ENCODE measurements at places on chromosomes 2 and 18.

DNA sequence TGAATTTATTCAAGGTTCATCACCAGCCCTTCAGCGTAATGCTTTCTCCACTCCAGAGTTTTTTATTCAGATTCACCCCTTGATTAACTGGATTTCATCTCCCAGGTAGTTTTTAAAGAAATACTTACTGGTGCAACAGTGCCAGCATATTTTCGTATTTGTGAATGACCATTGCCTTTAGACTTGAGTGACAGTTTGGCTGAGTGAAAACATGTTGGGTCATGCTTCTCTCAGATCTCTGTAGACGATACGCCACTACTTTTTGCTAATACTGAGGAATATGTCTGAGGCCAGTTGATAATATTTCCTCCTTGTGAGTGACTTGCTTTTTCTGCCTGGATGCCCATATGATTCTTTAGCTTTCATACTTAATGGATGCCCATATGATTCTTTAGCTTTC, 51.5 kb downstream of the CYP26B1 start:
- DNase-seq = no peak

GRCh38 chr2:169069833-169070232, 470 bp downstream of the DHRS9 start:
- DNase-seq = no peak

DNA sequence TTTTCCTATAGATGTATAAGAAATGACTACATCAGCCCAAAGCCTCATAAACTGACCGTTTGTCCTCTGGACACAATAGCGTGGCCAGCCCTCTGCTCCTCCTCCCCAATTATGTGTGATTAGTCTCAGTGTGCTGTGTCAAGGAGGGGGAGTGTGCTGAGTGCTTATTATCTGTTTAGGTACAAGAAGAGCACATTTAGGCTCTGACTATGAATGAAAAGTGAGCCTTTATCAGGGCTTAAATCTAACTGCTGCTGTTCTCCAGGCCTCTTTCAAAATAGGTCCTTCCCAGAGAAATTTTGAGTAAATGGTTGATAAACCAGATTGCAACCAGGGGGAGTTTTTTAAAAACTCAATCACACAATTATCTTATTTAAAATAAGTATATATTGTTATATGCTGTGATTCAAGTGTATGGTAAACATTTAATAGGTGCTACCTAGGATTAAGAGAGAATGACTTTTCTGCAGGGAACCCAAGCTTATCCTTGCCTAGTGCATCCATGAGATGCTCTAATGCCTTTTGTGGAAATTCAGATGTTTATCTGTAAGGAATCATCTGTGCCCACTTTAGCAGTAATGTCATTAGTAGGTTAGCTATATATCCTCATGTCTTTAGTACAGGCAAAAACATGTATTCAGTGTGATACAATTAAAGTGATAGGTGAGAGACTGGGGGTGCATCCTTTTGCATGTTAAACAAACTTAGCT, 168.7 kb upstream of the SIX3 start:
- DNase-seq = no peak

DNA sequence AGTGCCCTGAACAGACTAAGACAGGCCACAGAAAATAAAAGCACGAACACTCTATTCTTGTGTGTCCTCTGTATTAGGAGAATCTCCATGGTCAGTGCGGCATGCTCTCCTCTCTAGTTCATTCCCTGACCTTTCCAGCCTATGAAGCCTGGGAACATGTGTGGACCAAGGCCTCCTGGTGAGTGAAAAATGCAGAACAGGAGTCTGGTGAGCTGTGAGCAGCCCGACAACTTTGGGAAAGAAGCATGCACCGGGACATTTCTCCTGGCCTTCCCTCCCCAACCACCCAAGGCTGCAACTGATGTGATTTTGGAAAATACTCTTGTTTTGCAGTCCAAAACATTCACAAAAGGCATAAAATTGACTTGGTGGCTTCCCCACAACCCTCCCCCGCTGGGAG, 878.3 kb upstream of the ID2 start:
- no peak for DNase-seq
